Activated CD4-positive, alpha-beta T cell treated with anti-CD3 and anti-CD28 coated beads, Interleukin-10, Interleukin-2, amounts not matched to agents 100 ng/mL and 50 ng/mL, durations not matched to agents 16 hours and 8 hours (primary cell): ENCODE measurements at places on chromosomes 11 and 22.

- DNase-seq = no peak
Measured at GRCh38 chr11:23856654-23857053, 640.2 kb upstream of the LUZP2 start.

DNA sequence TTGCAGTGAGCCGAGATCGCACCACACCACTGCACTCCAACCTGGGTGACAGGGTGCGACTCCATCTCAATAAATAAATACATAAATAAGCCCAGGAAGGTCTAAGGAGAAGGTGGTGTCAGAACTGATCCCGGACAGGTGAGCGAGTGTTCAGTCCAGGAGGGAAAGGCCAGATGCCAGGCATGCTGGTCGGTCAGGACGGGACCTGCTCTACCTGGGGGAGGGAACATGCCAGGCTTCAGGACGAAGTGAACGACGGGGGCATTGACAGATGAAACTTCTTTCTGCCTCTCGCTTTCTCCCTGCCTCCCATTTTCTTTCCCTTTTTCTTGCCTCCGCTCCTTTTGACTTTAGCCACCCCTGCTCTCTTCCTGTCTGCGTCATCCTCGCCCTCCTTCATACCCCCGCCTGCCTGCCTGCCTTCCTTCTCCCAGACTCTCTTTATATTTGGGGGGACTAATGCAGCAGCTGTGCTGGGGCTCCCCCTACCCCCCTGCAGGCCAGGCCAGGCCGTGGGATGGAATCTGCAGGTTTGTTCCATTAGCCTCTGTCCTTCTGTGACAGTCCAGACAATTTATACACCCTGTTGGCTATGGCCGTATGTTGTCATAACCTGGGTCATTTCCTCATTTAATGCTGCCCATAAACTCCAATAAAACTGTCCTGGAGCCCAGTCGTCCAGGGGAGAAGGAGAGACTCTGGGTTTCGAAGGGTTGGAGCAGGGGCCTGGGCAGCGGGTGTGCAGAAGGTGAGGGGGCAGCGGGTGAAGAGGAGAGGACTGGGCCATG lies 209.2 kb upstream of the TBCEL start:
- DNase-seq = no peak

GRCh38 chr22:19742160-19743066 lies 18.2 kb upstream of the TBX1 start:
- no peak for DNase-seq

- DNase-seq = no peak
Measured at GRCh38 chr11:10581481-10582019, 13.1 kb upstream of the LYVE1 start.

GRCh38 chr11:94574193-94574961 lies 7.2 kb downstream of the PIWIL4 start:
- no peak for DNase-seq
